ENCODE measurements at places on chromosomes 7 and 10.

GRCh38 chr10:1289591-1289990, 233.4 kb downstream of the WDR37 start:
- DNase-seq = no peak

GRCh38 chr7:85285527-85285926, 98.7 kb upstream of the SEMA3D start:
- no peak for DNase-seq

GRCh38 chr10:55734112-55734511, 626.9 kb downstream of the ZWINT start:
- no peak for DNase-seq

GRCh38 chr10:5945190-5945509, 32.2 kb downstream of the IL15RA start:
- DNase-seq = no peak

GRCh38 chr10:82037076-82037475, 162.1 kb downstream of the NRG3 start:
- no peak for DNase-seq

DNA sequence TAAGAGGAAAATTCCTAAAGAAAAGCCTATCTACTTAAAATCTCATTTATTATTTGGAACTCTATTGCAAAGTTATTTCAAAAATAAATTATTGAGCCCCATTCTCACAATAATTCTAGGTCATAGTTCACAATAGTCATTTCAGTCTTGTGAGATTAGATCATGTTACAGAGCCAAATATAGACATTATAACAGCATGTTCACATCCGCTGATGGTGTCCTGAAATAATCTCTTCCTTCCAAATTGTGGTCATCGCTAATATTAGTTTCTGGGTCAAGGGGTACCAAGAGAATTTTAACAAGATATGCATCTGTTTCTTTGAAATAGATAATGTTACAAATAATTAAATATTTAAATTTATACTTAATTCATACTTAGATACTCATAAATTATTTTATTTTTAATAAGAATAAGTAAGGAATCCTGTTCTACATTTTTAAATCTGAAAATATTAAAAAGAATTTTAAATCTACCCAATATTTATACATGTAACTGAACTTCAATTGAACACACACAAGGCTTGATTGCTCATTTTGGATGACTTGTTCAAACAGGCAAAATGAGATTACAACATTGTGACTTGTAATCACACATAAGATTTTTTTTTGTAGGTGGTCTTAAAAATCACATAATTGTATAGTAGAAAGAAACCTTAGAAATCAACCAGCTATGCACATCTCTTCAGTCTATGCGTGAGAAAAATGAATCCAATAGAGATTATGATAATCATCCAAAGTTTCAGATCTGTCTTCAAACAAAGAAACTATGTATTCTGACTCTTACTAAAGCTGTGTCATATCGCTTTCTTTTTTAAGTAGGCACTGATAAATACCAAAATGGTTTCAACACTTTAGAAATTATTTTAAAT, 13.1 kb downstream of the GNAT3 start:
- no peak for DNase-seq

DNA sequence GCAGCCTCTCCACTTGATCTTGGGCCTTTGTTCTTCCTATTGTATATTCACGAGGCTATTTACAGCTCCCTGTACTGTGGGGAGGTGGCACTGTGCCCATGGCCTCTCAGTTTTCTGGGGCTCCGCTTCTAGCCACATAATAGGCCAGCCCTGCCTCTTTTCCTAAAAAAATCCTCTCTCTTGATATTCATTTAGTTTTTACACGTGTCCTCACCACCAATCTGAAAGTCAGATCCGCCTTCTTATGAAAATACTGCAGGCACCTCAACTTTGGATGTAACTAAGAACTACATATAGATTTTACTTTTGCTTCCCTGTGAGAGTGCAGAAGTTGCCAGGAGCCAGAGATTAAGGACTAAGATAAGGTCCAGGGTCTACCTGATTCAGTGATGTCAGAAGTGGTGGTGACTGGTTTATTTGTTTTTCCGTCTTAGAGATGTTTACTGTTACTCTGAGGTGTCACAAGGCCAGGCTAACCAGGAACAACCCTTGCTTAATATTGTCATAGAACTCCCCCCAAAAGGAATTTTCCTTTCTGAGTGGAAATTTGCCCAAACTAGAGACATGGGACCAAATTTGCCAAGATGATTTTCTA, 7.8 kb downstream of the BAMBI start:
- DNase-seq = no peak

GRCh38 chr7:129824291-129825208, 128.2 kb downstream of the UBE2H start:
- no peak for DNase-seq

GRCh38 chr10:106956216-106956915, 208.1 kb downstream of the SORCS1 start:
- no peak for DNase-seq

- no peak for DNase-seq
These were observed 474.2 kb downstream of the ADRA2A start for GRCh38 chr10:111551001-111551400.

- no peak for DNase-seq
These were observed 35.2 kb upstream of the CCSER2 start for GRCh38 chr10:84293171-84293570.

GRCh38 chr7:142298627-142299026, 40.8 kb upstream of the PRSS58 start:
- no peak for DNase-seq

- DNase-seq = no peak
These were observed 125.6 kb upstream of the ZNF32 start for GRCh38 chr10:43774234-43774769.
